Activated CD4-positive, alpha-beta T cell treated with anti-CD3 and anti-CD28 coated beads, Interleukin-2, amount 10 ng/mL, durations not matched to agents 7 days and 5 days (primary cell): ENCODE measurements at places on chromosomes 12 and 14. TPM values are rescaled to one million over a fixed set of nuclear protein-coding genes. Genes with fewer than 3 reads are reported as not detected.

Gene GPRC5D
- total RNA-seq, result 0.67 TPM

Gene ANO2
- total RNA-seq, result not detected

Gene NELL2
- 55.1 TPM for total RNA-seq

Gene TAS2R7
- total RNA-seq, result not detected

Gene OR6C2
- total RNA-seq, result not detected

Gene TMTC2
- total RNA-seq, result 1.8 TPM

Gene ACOT6
- total RNA-seq, result not detected

Gene OTUB2
- total RNA-seq, result 2.4 TPM

GRCh38 chr14:95323917-95324316, 4.2 kb upstream of the CLMN start:
- H3K4me3 ChIP-seq, result no peak overlapping the region
- peaks cover 31% of the 10 kb centered on the region for H3K27me3 ChIP-seq
- DNase-seq, result no peak
- no peaks in the 10 kb centered on the region for H3K36me3 ChIP-seq

GRCh38 chr14:60760209-60760608, 25.6 kb downstream of the MNAT1 start:
- peaks cover 14% of the 10 kb centered on the region for H3K36me3 ChIP-seq
- DNase-seq, result no peak
- peaks cover 13% of the 10 kb centered on the region for H3K27me3 ChIP-seq
- H3K27ac ChIP-seq, result no peak overlapping the region
- no peak overlapping the region for H3K4me3 ChIP-seq

DNA sequence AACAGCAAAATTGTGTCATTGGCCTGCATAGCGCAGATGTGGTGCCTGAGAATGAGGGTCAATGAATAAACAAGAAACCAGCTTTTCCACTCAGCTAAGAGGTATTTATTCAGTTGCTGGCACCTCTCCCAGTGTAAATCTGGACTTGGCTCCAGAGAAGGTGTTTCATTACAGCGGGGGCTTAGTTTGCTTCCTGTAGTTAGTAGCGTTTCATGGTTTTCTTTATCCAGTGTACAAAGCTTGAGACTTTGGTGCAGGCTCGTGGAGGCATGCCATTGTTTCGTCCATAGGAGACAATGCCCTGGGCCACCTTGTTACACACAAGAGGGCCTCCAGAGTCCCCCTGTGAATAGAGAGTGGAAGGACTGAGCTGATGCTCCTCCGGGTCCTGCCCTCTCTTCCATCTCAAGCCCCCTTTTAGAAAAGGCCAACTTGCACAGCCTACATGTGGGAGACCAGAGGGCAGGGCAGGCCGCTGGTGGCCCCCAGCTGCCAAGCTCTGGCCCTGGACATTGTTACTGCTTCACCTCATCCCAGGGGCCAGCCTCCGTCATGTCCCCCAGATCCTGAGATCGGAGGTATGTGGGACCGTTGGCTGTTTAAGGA, 3.0 kb downstream of the GZMB start:
- H3K36me3 ChIP-seq, result peaks cover 8% of the 10 kb centered on the region
- H3K27ac ChIP-seq, result no peak overlapping the region
- H3K4me1 ChIP-seq, result peaks cover 43% of the 10 kb centered on the region
- H3K27me3 ChIP-seq, result no peaks in the 10 kb centered on the region
- H3K4me3 ChIP-seq, result no peak overlapping the region

- no peaks in the 10 kb centered on the region for H3K36me3 ChIP-seq
- DNase-seq, result no peak
- H3K27me3 ChIP-seq, result no peaks in the 10 kb centered on the region
- H3K4me1 ChIP-seq, result no peaks in the 10 kb centered on the region
- H3K4me3 ChIP-seq, result no peak overlapping the region
Observed at GRCh38 chr12:88336076-88336739, 194.1 kb downstream of the TMTC3 start.

DNA sequence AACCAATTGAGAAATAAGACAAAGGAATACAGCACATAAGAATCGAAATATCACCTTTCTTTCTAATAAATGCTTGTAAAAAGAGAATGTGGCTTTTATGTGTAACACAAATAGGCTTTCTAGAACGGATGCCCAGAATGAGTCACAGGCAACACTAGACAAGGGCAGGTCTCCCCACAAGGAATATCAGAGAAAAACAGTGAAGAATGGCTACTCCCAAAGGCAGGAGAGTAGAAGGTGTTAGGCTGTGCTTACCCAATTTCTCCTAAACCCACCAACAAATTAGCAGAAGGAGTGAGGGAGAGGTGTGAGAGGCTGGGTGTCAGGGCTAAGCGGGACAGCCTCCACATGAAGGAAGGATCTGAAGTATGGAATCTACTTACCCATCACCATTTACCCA, 55.2 kb downstream of the GALNT4 start:
- H3K4me3 ChIP-seq, result peak overlapping the region; percentile 33
- H3K36me3 ChIP-seq, result peaks cover 24% of the 10 kb centered on the region
- H3K27me3 ChIP-seq, result no peaks in the 10 kb centered on the region
- H3K27ac ChIP-seq, result peak overlapping the region; percentile 83
- H3K4me1 ChIP-seq, result peaks cover 73% of the 10 kb centered on the region

DNA sequence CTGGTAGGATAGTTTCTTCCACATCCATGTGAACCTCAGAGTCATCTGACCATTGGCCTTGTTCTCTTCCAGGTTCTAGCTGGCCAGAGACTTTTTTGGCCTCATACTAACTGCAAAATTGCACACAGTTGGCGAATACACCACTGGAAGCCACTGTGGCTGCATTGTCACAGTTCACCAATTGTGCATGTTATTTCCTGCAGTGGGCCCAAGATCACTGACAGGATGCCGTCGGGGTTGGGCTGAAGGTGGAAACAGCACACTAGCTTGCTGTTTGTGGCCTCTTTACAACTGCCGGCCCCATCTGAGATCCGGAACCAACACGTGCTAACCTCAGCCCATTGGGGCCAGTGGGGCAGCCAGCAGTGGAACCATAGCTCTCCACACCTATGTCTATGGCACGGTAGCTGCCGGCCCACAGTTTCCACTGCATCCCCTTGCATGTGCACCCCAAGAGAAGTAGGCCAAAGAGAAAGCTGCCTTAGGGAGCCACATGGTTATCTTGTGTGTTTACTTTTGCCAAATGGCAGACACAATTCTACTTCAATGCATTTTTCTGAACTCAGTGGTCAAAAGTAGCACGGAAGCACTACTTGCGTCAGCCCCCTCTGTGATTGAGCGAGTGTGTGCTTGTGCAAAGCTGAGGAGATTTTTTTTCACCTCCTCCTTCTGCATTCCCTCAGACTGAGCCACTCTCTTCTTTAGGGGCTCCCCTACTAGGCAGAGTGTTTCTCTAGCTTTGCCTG, 464.0 kb downstream of the RAD51B start:
- peak; percentile 74 for DNase-seq
- peaks cover 13% of the 10 kb centered on the region for H3K36me3 ChIP-seq
- H3K4me1 ChIP-seq, result peaks cover 51% of the 10 kb centered on the region
- H3K4me3 ChIP-seq, result peak overlapping the region; percentile 33
- peak overlapping the region; percentile 96 for H3K27ac ChIP-seq

- no peak for DNase-seq
- H3K4me3 ChIP-seq, result no peak overlapping the region
- H3K27ac ChIP-seq, result no peak overlapping the region
- no peaks in the 10 kb centered on the region for H3K4me1 ChIP-seq
Observed at GRCh38 chr14:23404331-23404900, 3.7 kb downstream of the MYH6 start.

DNA sequence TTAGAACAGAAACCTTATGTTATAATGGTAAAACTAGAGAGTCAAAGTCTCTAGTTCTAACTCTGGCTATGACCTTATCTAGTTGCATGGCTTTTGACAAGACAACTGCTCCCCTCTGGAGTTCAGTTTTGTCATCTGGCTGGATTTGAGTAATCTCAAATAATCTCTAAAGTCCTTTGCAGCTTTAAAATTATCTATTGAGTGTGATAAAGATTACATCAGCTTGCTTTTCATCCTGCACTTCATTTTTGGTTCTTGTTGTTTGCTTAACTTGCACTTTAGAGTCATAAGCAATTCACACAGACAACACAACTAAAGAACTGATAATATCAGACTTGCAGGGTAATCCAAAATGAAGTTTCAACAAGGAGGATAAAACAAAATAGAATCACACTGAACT, 2.3 kb downstream of the AKAP5 start:
- no peak for DNase-seq
- H3K27me3 ChIP-seq, result no peaks in the 10 kb centered on the region
- H3K4me3 ChIP-seq, result no peak overlapping the region
- no peak overlapping the region for H3K27ac ChIP-seq

- peaks cover 34% of the 10 kb centered on the region for H3K36me3 ChIP-seq
- H3K4me3 ChIP-seq, result no peak overlapping the region
- peak; percentile 74 for DNase-seq
- peaks cover 14% of the 10 kb centered on the region for H3K4me1 ChIP-seq
Observed at GRCh38 chr12:122356192-122356635, 66.3 kb downstream of the CLIP1 start.

DNA sequence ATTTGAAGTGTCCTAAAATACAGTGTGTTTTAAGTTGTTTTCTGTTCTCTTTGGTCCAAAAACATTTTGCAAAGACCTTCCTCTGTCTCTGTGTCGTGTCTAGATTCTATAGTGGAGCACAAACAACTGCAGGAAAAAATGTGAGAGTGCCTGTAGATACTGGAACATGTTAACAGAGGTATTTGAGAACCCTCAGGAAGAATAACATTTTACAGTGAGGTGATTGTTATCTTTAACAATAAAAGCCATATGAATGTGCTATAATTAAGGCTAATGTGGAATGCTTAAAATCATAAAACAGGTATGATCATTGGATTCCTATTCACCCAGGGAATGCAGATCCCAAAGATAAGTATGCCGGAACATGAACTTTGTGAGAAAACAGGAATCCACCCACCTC, 98.0 kb downstream of the SAMD4A start:
- no peak overlapping the region for H3K27ac ChIP-seq
- peaks cover 9% of the 10 kb centered on the region for H3K4me1 ChIP-seq
- DNase-seq, result no peak
- H3K4me3 ChIP-seq, result no peak overlapping the region
- H3K36me3 ChIP-seq, result no peaks in the 10 kb centered on the region
- H3K27me3 ChIP-seq, result peaks cover 32% of the 10 kb centered on the region

GRCh38 chr12:130916241-130916911, 37.3 kb upstream of the ADGRD1 start:
- H3K27ac ChIP-seq, result no peak overlapping the region
- H3K36me3 ChIP-seq, result no peaks in the 10 kb centered on the region
- DNase-seq, result peak; percentile 11
- H3K4me3 ChIP-seq, result no peak overlapping the region
- peaks cover 23% of the 10 kb centered on the region for H3K27me3 ChIP-seq
- H3K4me1 ChIP-seq, result no peaks in the 10 kb centered on the region

DNA sequence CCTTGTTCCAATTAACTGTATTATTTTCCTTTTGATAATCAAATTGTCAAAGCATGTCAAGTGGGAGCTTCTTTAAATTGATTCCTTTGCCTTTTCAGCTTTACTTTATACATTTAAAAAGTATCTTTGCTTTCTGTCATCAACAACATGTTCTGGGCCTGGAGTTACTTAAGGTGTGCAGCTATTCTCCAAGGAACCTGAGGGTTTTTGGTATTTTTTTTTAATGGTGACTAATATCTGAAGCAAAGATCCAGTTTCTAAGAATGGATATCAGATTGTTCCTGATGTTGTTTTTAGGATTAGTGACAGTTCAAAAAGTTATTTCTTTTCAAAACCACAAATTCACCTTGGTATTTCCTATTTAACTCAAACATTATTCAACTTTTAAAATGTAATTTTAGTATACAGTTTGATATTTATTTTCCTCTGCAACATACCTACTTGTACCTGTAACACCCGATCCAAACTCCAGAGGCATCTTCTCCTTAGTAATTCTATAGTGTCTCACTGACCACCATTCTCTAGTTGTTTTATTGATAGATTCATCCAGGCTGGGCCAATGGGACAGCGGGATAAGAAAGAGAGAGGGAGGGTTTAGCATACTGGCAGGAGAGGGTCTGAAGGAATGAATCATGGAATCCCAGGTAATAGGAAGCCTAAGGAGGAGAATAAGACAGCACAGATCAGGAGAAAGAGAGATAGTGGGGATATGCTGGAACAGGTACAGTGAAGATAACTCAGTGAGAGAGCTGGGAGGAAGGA, 3.1 kb downstream of the CBLN3 start:
- H3K27ac ChIP-seq, result peak overlapping the region; percentile 82
- peaks cover 4% of the 10 kb centered on the region for H3K36me3 ChIP-seq
- no peak for DNase-seq
- peaks cover under 1% of the 10 kb centered on the region for H3K27me3 ChIP-seq

DNA sequence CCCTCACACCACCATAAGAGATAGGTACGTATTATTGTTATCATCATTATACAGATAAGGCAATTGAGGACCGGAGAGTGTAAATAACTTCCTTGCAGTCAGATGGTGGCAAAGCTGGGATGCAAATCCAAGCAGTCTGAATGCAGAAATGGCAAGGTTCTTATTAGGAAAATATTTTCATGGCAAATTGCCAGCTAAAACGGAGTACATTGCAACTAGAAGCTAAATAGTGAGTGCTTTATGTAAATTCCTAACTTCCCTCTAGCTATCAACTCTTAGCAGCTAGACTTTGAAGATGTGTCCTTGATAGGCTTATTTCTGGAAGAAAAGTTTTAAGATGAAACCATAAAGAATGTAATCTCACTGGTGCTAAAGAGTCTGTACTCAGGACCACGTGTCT, 323.9 kb upstream of the DIO2 start:
- no peaks in the 10 kb centered on the region for H3K36me3 ChIP-seq
- H3K27ac ChIP-seq, result no peak overlapping the region

DNA sequence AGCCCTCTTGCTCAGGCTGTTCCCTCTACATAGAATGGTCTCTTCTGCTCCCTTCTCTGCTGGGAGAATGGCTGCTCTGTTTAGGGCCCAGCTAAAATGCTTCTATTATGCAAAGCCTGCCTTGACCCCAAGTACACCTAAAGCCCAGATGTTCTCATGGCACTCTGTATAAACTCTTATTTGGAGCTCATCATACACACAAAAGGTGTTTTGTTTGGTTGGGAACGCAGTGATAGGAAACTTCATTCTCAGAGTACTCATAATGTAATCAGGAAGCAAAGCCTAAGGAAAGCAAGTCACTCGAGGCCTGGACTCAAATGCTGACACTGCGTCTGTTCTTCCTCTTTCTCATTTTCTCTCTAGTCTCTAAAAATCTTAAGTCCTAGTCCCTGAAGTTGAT, 38.2 kb upstream of the SYCP3 start:
- peaks cover 31% of the 10 kb centered on the region for H3K36me3 ChIP-seq
- no peak for DNase-seq
- peak overlapping the region; percentile 28 for H3K27ac ChIP-seq
- peaks cover 27% of the 10 kb centered on the region for H3K4me1 ChIP-seq
- H3K4me3 ChIP-seq, result no peak overlapping the region
- no peaks in the 10 kb centered on the region for H3K27me3 ChIP-seq

- no peak overlapping the region for H3K27ac ChIP-seq
- peaks cover 2% of the 10 kb centered on the region for H3K4me1 ChIP-seq
- peaks cover 14% of the 10 kb centered on the region for H3K27me3 ChIP-seq
- H3K4me3 ChIP-seq, result no peak overlapping the region
- peak; percentile 34 for DNase-seq
Observed at GRCh38 chr12:116687888-116688287, 50.0 kb downstream of the SPRING1 start.

- H3K36me3 ChIP-seq, result no peaks in the 10 kb centered on the region
- no peaks in the 10 kb centered on the region for H3K4me1 ChIP-seq
- DNase-seq, result no peak
- no peak overlapping the region for H3K27ac ChIP-seq
Observed at GRCh38 chr12:115440438-115440837, 756.5 kb upstream of the TBX3 start.

GRCh38 chr12:88665071-88665470, 84.8 kb upstream of the KITLG start:
- no peaks in the 10 kb centered on the region for H3K36me3 ChIP-seq
- no peak overlapping the region for H3K27ac ChIP-seq
- H3K4me3 ChIP-seq, result no peak overlapping the region
- H3K27me3 ChIP-seq, result no peaks in the 10 kb centered on the region
- DNase-seq, result no peak
- H3K4me1 ChIP-seq, result no peaks in the 10 kb centered on the region
